ENCODE measurements at places on chromosomes 5 and 9.

DNA sequence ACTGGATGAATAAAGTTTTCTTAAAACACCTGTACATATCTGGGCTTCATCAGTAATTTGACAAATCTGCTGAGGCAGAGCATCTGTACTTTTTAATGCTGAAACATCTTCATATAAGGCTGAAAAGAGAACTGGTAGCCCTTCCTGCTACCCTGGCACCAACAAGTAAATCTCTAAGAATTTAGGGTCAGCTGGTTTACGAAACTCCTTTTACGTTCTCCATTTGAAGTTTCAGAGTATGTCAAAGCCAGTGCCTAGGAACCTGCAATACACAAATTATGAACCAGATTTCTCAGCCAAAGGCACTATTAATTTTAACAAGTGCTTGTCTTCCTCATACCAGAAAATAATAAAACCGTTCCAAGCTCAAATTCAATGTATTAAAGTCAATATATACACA is 3.8 kb downstream of the ZFAND5 start:
- no peak for DNase-seq

DNA sequence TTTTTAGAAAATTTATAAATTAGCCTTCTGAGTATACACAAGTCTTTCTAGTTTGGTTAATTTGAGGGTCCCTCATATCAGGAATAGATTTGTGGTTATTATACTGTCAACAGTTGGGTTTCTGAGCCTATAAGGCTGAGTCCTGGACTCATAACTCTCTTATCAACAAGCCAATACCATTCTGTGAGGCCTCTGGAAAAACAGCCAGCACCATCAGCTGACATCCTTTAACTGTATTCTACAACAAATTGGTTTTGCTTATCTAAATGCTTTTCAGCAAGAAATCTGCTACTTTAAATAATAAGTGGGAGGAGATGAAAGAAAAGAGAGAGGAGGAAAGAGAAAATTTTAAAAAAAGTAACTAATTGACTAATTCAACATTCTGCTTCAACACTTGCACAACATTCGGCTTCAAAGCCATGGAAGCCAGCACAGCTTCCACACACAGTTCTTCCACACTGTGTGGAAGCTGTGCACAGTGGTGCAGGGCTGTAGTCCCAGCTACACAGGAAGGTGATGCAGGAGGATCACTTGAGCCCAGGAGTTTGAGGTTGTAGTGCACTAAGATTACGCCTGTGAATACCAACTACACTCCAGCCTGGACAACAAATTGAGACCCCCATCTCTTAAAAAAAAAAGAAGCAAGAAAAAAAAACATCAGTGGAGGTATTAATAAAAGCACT is 84.5 kb downstream of the UBAP2 start:
- no peak for DNase-seq

DNA sequence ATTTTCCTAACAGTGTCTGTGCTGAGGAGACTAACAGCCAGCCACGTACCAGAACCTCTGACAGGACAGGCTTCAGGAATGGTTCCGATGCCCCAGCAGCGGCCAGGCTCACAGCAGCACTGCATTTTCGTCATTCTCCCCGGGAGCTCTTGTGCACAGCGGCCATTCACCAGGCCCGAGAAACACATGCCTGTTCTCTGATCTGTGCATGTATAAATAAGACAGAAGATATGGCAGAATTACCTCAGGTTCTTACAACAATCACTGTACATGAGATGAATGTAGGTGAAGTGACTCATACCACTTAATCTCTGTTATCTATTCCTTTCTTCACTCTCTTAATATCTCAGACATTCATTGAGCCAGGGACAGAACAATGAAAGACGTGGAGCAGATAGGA is 143.0 kb downstream of the FBN2 start:
- DNase-seq = no peak

DNA sequence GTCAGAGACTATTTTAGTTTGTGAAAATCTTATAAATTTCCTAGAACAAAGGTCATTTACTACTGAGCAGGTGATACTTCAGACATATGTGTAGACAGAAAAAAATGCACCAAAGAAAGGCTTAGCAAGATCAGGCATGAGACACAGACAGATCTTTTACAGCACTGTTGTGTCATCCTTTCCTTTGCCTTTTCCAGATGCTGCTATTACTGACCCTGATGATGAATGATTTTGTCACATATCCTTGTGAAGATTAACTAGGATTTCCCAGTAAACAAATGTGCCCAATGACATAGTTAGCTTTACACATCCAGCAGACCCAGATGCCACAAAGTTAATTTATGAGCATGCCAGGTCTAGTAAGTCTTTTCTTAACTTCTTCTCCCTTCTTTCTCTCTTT is 68.2 kb downstream of the DMRTA1 start:
- no peak for DNase-seq

GRCh38 chr5:111345731-111346130 is 121.5 kb downstream of the CAMK4 start:
- no peak for DNase-seq

GRCh38 chr5:66515209-66515608 is 81.0 kb upstream of the MAST4 start:
- no peak for DNase-seq

DNA sequence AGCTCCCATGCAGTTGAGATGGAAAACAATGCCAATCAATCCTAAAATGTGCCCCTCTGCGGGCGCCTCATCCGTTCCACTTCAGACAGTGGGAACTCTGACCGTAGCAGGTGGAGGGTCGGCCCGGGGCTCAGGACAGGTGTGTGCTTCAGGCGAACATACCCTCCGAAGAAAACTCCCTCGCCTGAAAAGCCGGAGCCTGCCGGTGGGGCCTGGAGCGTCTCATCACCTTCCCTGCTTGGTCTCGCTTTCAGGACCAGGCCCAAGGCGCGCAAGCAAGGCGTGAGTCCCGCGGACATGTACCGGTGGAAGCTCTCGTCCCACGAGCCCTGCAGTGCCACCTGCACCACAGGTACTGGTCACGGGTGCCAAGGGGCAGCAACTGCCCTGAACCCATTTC is 26.4 kb downstream of the ADAMTSL2 start:
- DNase-seq = no peak

GRCh38 chr9:122991370-122991830 is 42.1 kb upstream of the GPR21 start:
- DNase-seq = peak; percentile 48

- no peak for DNase-seq
These were observed 149.3 kb downstream of the NTRK2 start for GRCh38 chr9:84818791-84819190.

DNA sequence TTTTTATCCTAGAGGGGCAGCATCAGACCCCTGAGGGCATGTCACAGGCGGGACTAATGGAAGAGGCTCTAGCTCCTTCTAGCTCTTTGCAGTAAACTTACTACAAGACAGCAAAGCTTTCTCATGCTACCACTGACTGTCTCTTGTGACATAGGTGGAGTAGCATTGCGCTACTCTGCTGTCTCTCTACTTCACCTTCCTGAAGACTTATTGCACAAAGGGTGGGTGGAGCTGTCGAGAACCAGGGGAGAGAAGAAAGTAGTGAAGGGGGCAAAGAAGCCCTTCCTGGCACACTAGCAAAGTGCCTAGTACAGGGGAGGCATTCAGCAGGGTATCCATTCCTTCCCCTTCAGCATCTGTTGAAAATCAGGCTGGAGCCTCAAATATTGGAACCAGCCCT is 36.1 kb upstream of the NEK6 start:
- no peak for DNase-seq

- DNase-seq = no peak
These were observed 228.2 kb upstream of the KLF4 start for GRCh38 chr9:107717529-107718314.

GRCh38 chr9:16278326-16278999 is 592.0 kb downstream of the BNC2 start:
- DNase-seq = no peak

- no peak for DNase-seq
These were observed 417.4 kb upstream of the RIOK2 start for GRCh38 chr5:97600486-97600885.

DNA sequence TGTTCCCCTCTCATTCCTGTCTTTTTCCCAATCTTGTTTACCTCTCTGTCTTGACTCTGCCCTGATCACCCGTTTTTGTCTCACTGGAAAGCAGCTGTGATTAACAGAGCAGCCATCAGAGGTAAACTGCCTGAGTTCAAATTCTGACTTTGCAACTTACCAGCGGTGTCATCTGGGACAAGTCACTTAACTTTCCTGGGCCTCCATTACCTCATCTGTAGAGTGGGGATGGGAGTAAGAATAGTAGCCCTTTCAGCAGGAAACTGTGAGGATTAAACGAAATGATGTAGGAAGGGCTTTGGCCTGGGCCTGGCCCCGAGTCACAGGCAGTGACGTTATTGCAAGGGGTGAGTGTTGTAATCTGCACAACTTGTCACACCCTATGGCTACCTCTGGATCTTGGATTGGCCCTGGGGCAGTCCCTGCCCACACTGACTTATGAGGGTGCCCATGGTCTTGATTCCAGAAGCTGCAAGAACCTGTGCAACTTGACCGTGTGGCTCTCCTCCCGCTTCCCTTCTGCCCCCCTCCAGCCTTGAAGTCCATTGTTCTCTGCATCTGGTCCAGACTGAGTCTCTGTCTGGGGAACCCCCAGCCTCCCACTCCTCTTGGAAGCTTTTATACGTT is 657 bp upstream of the PCDH12 start:
- DNase-seq = peak; percentile 41

GRCh38 chr5:151601391-151601790 is 10.3 kb upstream of the FAT2 start:
- no peak for DNase-seq

DNA sequence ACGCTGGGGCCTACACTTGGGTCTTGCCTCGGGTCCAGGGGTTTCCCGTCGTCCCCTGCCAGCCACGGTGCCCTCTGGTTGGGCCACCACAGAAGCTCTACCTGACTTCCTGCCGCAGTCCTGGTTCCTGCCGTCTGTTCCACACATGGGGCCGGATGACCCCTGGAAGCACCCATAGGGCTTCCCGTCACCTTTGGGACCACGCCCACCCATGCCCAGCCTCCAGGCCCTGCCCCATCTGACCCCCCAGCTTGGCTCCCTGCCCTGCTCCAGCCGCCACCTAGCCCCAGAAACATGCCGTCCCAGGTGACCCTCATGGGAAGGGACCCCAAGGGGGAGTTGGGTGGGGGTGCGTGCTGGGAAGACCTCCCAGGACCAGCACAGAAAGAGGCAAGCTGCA is 13.7 kb downstream of the MRPL36 start:
- no peak for DNase-seq

GRCh38 chr5:78589923-78590322 is 58.6 kb downstream of the LHFPL2 start:
- no peak for DNase-seq

- DNase-seq = no peak
These were observed 61.4 kb downstream of the PSMB7 start for GRCh38 chr9:124353811-124354274.

DNA sequence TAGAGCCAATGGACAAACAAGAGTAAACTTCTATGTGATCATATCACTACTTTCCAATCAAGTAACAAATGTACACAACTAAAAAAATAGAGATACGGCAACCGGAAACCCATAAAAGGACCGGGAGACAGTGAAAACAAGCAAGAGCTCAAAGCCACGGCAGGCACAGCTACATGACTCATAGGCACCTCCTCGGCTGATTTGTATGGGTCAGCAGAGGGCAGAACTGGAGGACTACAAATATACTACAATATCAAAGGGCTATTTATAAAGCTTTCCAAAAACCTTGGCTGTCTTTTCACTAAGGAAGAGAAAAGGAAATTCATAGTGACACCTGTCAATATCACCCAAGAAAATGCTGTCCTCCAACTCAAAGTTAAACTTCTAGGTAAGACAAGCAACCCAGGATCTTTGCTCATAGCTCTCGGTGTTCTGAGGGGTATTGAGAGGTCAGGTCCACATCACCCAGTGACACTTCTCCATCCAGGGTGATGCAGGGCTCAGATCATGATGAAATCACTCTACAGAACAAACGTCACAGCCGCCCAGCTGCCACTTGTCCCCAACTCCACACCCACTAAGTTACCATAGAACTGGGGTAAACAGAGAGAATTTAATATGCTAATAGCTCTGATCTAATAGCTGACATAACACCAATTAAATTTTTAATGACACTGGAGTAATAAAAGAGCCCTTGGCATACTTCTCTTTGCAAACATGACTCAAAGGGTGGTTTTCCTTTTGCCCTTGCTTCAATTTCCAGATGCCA is 41.3 kb downstream of the PFDN1 start:
- no peak for DNase-seq

DNA sequence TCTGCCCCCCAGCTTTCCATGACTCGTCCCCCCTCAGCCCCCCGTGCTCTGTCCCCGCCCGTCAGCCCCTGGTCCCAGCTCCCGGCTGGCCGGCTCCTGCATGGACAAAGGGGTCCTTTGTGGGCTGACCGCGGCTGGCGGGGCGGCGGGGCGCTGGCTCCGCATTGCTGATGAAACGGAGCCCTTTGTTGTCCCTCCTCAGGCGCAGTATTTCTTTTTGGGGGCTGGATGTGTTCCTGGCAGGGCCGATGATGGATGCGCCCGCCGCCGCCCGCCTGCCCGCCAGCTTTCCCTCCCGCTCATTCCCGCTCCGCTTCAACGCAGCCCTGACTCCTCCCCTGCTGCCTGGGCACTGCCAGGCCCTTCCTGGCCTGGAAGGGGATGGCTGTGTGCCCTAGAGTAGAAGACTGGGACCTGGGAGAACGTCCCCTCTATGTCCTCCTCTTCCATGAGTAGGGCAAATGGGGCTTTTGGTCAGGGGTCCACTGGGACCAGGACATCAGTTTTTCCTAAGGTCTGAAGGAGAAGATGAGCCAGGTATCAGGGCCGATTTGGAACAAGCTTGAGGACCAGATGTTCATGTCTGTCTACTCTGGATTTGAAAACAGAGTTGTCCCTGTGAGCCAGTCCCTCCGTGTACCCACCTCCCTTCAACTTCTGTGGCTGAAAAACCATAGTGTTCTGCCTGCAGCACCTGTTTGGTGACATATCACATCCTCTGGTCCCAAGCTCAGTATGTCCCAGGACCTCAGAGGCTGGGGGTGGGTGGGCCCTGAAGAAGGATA is 29.0 kb downstream of the CXXC5 start:
- no peak for DNase-seq

DNA sequence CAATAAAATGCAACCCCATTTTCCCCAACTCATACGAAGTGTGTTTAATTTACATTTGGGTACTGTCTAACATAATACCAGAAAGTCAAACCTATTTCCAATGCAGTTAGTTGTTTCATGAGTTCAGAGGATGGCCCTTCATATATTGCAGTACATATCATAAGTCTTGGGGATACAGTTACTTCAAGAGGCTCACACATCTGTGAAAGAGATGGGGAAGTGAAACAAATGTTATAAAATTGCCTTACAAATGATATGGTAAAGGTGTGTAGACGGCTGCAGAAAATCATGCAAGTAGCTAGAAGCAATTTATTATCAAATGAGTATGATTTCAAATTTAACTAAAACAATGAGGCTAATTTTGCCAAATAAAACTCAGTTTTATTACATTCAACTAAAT is 219.0 kb upstream of the CDH12 start:
- no peak for DNase-seq

- no peak for DNase-seq
These were observed 128.0 kb downstream of the SLC1A3 start for GRCh38 chr5:36734422-36734821.

GRCh38 chr5:69485471-69485870 is 7.1 kb upstream of the OCLN start:
- no peak for DNase-seq

GRCh38 chr9:38641985-38642864 is 21.8 kb upstream of the ANKRD18A start:
- DNase-seq = no peak

All from stimulated activated CD4-positive, alpha-beta T cell treated with anti-CD3 and anti-CD28 coated beads, Interleukin-1b, Interleukin-23, amount 100 ng/mL, for 48 hours (primary cell).